ENCODE measurements at places on chromosomes 7 and 10.

GRCh38 chr7:30321882-30322192 is 37.4 kb downstream of the ZNRF2 start:
- peak; percentile 53 for DNase-seq

GRCh38 chr10:21158301-21158700 is 261.2 kb upstream of the NEBL start:
- no peak for DNase-seq

DNA sequence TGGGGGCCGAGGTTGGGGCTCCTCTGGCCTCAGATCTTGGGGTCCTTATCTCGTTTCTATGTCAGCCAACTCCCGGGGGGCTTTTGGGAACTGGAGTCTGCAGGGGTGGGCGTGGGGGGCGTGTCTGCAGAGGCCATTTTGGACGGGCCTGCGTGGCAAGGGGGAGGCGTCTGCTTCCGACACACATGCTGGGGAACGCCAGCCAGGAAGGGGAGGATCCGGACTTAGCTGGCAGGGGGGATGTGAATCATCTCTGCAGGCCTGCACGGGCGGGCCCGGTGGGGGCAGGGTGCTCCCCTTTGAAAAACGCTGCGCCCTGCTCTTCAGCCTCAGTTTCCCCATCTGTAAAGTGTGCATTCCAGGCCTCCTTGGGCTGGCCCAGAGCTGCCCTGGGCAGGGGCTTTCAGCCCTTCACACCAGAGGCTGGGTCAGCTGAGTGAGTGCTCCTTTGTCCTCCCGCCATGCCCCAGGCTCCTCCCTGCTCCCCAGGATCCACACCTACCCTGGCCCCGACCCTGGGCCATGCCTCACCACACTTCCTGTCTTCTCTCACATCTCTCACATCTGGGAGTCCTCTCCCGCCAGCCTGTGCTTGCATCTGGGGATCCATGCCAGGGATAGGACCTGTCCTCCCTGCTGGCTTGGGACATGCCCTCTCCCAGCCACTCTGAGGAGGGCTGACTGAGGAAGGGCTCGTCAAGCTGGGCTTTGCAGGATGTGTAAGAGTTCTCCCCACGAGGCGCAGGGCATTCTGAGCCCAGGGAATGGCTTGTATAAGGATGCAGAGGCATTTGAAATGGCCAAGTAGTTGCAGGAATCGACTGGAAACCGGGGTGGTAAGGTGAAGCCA is 172.6 kb upstream of the TNRC18 start:
- DNase-seq = peak; percentile 93

DNA sequence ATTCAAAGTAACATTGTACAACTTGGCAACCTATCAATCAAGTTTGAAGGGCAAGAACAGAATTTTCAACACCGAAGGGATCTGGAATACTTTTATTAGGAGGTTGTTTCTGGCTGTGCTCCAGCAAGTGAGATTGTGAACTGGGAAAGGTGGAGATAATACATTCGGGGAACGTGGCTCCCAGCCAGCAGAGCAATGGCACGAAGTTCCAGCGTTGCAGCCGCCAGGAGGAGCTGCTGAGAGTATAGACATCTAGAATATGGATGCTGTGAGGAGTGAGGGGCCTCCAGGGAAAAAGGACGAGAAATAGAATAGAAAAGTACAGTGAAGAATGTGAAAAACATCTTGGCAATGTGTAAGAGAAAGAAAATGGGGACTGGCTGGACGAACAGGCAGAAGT is 69.5 kb downstream of the TCERG1L start:
- peak; percentile 25 for DNase-seq

DNA sequence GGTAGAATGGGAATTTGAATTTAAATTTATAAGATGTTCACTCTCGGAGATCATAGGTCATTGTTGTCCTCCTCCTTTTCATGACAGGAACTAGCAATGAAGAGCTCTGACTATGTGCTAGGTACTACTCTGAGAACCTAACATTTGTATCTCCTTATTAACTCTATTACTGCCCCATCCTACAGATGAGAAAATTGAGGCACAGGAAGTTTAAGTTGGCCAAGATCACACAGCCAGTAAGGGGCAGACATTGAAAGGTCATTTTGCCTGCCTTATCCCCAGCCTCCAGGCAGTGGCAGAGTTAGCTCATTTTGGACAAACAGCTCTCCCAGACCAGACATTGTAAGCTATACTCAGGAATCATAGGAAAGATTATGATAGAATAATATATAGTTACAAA is 6.0 kb downstream of the SRGN start:
- DNase-seq = peak; percentile 43

GRCh38 chr7:79893991-79894390 is 240.6 kb upstream of the GNAI1 start:
- no peak for DNase-seq

- DNase-seq = no peak
Measured at GRCh38 chr7:150339409-150339809, 2.0 kb downstream of the RARRES2 start.

DNA sequence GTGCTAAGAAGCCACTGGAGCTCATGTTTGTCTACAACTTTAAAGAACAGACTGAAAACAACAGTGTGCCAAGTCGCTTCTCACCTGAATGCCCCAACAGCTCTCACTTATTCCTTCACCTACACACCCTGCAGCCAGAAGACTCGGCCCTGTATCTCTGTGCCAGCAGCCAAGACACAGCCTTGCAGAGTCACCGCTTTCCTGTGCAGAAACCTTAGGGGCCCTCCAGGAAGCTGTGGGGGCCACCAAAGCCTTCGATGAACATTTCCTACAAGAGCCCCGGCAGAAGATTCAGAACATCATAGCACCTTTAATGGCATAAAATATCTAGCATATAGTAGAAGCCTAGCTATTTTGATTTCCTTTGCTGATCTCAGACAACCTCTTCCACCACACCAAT is 88.0 kb upstream of the PRSS58 start:
- no peak for DNase-seq

- no peak for DNase-seq
Measured at GRCh38 chr10:118812393-118812740, 57.6 kb upstream of the CACUL1 start.

GRCh38 chr10:99917963-99918825 is 91.6 kb downstream of the DNMBP start:
- no peak for DNase-seq

DNA sequence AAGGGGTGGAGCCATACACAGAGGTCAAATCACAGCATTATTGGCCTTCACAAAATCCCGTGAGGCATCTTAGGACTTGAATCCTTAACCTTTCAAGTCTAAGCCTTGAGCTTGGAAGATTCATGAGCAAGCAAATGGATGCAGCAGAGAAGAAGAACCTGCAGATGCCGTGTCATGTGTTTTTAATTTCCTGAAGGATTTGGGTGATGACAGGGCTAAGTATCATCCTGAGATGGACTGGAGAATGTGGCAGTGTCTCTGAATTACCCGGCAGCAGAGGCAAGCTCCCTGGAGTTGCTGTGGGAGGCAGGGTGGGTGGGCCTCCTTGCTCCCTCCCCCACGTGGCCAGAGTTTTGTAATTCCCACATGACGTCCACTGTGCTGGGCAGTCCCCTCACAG is 50.8 kb downstream of the GCC1 start:
- no peak for DNase-seq

All from suppressor macrophage treated with lipopolysaccharide for 1 hour (primary cell).